ENCODE measurements at places on chromosomes 4 and X.
A peak's percentile ranks its signal among the peaks of the same experiment; 100 is the strongest.

GRCh38 chrX:40617566-40617965, 5.7 kb upstream of the MPC1L start:
- no peak for DNase-seq

GRCh38 chr4:73702796-73703287, 37.5 kb upstream of the CXCL8 start:
- no peak for DNase-seq

DNA sequence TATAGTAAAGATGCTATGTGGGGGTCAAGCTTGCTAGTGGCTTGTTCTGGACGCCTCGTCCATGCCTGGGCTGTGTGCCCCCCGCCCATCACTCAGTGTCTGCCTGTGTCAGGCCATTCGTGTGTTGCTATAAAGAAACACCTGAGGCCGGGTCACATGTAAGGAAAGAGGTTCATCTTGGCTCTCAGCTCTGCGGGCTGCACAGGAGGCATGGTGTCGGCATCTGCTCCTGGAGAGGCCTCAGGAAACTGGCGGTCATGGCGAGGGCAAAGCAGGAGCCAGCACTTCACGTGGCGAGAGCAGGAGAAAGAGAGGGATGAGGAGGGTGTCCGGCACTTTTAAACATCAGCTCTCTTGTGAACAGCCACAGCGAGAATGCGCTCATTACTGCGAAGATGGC, 25.2 kb downstream of the PIGG start:
- no peak for DNase-seq

- no peak for DNase-seq
These were observed 15.4 kb upstream of the ADH6 start for GRCh38 chr4:99234331-99235010.

DNA sequence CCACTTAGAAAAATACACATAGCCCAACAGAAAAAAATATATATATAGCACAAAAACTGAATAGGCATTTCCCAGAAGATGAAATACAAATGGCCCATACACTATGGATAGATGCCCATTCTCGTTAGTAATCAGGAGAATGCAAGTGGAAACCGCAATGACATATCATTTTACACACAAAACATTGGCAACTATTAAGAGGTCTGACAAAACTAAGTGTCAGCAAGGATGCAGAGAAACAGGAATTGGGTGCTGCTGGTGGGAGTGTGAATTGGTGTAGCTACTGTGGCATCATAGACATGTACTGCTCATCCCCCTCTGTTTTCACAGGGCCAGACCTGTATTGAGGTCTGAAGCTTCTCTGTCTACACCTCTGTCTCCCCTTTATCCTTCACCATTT, 320.0 kb downstream of the IDS start:
- DNase-seq, result no peak

GRCh38 chrX:49838374-49838773, 9.3 kb downstream of the PAGE4 start:
- DNase-seq, result no peak

DNA sequence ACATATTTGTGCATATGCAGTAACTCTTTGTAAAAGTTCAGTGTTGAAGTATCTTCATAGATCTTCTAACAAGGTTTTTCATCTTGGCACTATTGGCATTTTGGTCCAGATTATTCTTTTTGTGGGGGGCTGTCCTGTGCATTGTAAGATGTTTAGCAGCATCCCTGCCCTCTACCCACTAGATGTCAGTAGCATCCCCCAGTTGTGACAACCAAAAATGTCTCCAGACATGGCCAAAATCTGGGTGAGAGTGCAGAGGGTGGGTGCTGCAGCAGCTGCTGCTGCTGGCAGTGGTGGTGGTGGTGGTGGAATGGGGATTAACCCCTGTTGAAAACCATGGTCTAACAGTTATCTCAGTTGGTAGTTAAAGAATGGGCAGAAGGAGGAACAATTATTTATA, 370.0 kb downstream of the GPAT3 start:
- no peak for DNase-seq

- DNase-seq, result peak; percentile 9
These were observed 122.4 kb downstream of the KIT start for GRCh38 chr4:54780149-54780495.

DNA sequence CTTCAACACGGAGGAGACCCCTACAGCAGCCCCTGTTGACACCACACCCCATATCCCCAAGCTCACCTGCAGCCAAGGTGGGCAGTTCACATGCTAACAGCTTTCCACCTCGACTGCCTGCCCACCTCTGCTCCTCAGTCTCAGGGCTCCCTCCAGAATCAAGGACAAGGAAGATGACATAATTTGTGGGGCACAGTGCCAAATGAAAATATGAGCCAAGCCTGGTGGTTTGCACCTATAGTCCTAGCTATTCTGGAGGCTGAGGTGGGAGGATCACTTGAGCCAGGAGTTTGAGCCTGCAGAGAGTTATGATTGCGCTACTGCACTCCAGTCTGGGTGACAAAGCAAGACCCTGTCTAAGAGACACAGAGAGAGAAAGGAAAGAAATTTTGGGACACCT, 516.3 kb downstream of the BCOR start:
- no peak for DNase-seq

GRCh38 chrX:128518508-128518907, 466.3 kb upstream of the ACTRT1 start:
- no peak for DNase-seq

DNA sequence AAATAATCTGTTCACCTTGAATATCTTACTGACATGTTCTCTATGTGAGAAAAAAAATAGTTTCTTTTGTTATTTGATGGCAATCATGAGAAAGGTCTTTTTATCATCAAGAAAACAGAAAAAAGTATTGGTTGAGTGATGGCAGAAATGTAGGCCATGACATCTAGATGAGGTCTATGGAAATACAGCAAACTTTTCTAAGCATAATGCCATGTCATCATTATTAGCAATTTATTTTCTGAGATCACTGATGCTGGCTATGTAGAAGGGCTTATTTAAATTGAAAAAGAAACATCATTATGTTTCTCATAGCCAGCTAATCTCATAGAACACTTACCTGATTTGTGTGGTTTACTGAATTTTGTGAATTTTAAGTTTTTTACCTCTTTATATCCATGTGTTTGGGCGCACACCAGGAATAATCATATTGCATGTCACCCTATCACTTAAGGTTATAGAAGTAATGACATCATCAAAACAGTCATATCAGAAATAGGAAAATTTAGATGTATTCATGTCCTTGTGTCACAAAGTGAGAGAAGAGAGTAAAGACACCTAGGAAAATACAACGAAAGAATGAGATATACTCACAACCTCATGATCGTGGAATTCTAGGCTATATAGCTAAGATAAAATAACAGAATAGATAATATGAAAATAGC, 22.4 kb downstream of the UGT2A3 start:
- no peak for DNase-seq
